Daoy (cell line): ENCODE measurements at places on chromosomes 16 and 17. TPM values are rescaled to one million over a fixed set of nuclear protein-coding genes. Genes with fewer than 3 reads are reported as not detected.

Gene CD79B
- 2.6 TPM in 1 of 2 replicates, not detected in the other for total RNA-seq

Gene SYCE1L
- not detected in 2 replicates for total RNA-seq

Gene MPP2
- total RNA-seq = 1.1 and 1.3 TPM in 2 replicates

Gene PDE6G
- 2.5 TPM in 1 of 2 replicates, not detected in the other for total RNA-seq

Gene RBBP6
- 16.2 and 39.3 TPM in 2 replicates for total RNA-seq

Gene CSH1
- not detected in 2 replicates for total RNA-seq

Gene KRT12
- not detected in 2 replicates for total RNA-seq

Gene RPH3AL
- 3.8 and 7.4 TPM in 2 replicates for total RNA-seq

Gene CD19
- total RNA-seq = not detected in 2 replicates

Gene DHRS7B
- 28.4 and 28.5 TPM in 2 replicates for total RNA-seq

Gene GAS2L2
- not detected in 2 replicates for total RNA-seq

Gene TBC1D3G
- total RNA-seq = not detected in 2 replicates

Gene PERCC1
- total RNA-seq = not detected in 2 replicates

Gene NUBP2
- 75.7 and 97.2 TPM in 2 replicates for total RNA-seq

Gene MEOX1
- 8.6 and 13.1 TPM in 2 replicates for total RNA-seq

Gene PRDM7
- total RNA-seq = not detected in 2 replicates

Gene SGSH
- total RNA-seq = 2.1 and 2.4 TPM in 2 replicates

Gene FBXL19
- total RNA-seq = 14.0 and 16.3 TPM in 2 replicates

Gene PKMYT1
- total RNA-seq = 48.6 and 70.3 TPM in 2 replicates

Gene MLST8
- total RNA-seq = 12.1 and 19.3 TPM in 2 replicates

Gene G6PC1
- total RNA-seq = not detected in 2 replicates

Gene DNAI2
- total RNA-seq = not detected in 2 replicates

Gene WFIKKN2
- total RNA-seq = not detected in 2 replicates

Gene PABPN1L
- not detected in 2 replicates for total RNA-seq

Gene FOXL1
- total RNA-seq = 4.9 and 5.0 TPM in 2 replicates

Gene RSKR
- total RNA-seq = 9.1 and 11.4 TPM in 2 replicates

Gene KAT8
- total RNA-seq = 39.9 and 44.6 TPM in 2 replicates

Gene TSPOAP1
- under 0.01 and 0.33 TPM in 2 replicates for total RNA-seq

Gene BRIP1
- total RNA-seq = 28.5 and 33.3 TPM in 2 replicates

Gene SBK1
- under 0.01 and 0.68 TPM in 2 replicates for total RNA-seq
